ENCODE measurements at places on chromosomes 2 and 18.
A peak's percentile ranks its signal among the peaks of the same experiment; 100 is the strongest.

DNA sequence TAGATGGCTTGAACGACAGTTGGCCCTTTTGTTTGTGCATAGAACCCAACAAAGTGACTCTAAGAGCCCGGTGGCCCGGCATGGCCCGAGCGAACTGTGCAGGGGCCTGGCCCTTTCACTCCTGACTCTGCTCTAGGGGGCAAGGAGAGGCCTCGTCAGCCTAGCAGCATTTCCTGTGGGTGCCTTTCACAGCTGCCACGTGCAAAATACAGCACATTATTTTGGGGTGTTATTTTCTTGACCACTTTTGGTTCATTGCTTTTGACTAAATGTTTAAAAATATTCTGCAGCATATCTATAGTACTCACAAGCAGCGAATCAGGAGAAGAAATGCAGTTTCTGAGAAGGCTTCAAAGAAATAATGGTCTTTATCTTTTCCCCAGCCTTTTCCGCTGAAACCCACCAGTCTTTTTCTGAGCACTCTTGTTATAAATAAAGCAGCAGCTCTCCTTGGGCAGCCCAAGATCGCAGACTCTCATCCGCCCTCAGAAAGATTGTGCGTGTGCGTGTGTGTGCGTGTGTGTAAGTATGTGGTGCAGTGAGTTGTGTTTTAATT lies 31.3 kb downstream of the DGKD start:
- DNase-seq = no peak

GRCh38 chr2:9364791-9365497 lies 58.4 kb downstream of the ITGB1BP1 start:
- peak; percentile 9 for DNase-seq

DNA sequence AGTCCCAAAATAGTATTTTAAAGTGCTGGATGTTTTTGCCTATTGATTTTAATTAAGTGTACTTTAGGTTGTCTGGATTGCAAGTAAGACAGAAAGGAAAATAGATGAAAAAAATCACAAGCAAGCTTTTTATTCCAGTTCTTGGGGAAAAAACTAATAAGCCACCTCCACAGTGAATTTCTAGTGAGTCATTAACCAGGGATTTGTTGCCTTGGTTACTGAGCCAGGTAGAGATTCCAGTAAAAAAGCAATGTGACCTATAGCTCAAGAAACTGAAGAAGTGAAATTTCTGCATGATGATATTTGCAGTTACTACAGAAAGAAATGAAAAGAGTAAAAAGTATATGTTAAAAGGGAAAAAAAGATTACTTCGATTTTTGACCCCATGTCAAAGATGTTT lies 160.6 kb downstream of the METTL4 start:
- no peak for DNase-seq

GRCh38 chr2:206955253-206955652 lies 15.9 kb downstream of the CPO start:
- no peak for DNase-seq

GRCh38 chr2:25756536-25756935 lies 83.2 kb upstream of the DTNB start:
- DNase-seq = no peak

DNA sequence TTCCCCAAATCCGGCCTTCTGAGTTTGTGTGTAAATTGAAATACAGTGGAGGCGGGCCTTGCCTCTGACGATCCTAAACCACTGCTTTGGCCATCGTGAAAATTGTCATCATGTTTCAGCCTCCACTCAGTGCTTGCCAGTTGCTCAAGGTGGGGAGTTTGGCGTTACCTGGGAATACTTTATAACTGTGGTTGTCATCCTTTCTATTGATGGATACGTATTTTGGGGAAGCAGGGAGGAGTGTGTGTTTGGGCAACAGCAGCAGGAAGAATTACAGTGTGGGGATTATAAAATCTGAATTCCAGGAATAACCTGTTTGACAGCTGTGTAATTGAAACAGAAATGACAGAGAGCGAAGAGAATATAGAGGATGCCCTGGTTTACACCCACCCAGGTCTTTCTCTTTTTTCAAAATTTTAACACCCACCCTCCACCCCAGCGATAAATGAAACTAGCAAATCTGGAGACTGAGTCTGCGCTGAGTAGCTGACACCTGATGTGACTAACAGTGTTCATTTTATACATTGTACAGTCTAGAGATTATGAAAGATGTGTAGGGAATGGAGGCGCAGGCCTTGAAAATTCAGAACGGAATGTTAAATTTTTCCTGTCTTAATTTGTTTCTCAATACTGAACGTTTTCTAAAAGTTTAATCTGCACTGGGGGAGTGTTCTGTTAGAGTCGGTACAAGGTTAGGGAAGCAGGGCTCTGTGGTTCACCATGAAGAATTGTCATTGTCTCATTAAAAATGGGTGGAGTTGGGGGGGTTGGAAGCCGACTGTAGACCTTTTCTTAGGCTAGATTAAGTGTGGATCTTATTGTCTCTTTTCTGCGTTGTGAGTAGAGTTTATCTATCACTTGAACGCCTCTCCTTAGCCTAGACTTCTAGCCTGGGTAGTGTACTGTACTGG lies 1.6 kb downstream of the MAP4K4 start:
- peak; percentile 13 for DNase-seq

DNA sequence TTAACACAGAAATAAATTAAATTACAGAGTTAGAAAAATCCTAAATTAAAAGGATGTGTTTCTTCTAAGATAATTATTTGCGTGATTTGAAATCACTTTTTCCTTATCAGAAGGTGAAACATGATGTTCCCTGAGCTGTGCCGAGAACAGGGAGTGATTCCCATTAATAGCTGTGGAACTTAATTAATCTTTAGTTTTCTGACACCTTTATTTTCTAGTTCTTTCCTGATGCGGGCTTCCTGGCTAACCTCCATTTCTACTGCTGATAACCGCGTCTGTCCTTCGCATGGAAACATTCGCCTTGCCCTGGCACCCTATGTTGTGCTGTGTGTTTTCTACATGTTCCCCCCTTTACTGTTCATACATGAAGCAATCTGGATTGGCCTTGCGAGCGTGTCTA lies 172.9 kb downstream of the FAM210A start:
- no peak for DNase-seq

GRCh38 chr2:239241431-239241960 lies 159.3 kb downstream of the HDAC4 start:
- DNase-seq = no peak

GRCh38 chr18:12782521-12782920 lies 79.7 kb downstream of the PSMG2 start:
- DNase-seq = no peak

DNA sequence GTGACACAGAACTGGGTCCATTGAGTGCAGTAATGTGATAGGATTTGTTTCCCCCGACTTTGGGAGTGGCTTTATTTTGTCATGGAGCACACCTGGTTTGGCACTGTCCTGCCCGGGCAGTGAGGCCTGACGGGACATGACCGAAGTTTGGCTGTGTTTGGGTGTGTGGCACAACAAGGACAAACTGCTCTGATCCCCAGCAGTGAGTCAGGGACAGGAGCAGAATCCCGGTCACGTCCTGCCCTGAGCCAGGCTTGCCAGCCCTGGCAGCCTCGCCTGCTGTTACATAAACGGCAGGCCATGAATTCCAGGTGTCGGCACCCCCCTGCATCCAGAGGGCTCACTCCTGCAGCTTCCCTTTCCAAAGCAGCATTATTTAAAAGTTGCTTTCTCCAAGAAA lies 45.7 kb downstream of the IMPA2 start:
- no peak for DNase-seq

DNA sequence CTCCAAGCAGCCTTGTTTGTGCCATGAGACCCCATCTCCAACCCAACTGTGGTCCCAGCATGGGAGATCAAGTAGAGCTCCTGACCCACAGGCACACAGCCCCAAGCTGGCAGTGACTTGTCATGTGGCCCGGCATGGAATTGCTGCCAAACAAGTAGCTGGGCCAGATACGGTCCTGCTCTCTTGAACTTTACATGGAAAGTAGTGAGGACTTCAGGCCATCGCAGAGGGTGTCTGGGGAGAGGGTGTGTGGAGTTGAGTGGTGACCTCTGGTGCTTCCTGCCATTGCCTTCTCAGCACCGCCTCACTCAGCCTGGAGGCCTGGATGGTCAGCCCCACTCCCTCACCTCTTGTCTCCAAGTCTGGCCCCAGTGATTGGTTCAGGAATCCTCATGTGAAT lies 10.9 kb upstream of the SLC4A3 start:
- no peak for DNase-seq

DNA sequence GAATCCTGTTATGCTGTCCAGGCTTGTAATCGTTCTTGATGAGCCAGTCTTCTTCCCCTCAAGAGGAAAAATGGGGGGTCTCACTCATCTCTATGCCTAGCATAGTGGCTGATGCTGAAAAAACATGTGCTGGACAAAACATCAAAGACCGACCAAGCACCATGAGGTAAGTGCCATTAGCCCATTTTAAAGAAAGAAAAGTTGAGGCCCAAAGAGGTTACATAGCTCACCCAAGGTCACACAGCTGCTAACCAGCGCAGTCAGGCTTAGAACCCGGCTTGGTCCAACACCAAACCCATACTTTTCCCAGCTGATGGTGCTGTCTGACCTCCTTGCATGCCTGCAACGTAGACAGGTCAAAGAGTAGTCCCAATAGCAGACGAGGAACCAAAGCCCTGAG lies 156.4 kb downstream of the INHBB start:
- DNase-seq = no peak

DNA sequence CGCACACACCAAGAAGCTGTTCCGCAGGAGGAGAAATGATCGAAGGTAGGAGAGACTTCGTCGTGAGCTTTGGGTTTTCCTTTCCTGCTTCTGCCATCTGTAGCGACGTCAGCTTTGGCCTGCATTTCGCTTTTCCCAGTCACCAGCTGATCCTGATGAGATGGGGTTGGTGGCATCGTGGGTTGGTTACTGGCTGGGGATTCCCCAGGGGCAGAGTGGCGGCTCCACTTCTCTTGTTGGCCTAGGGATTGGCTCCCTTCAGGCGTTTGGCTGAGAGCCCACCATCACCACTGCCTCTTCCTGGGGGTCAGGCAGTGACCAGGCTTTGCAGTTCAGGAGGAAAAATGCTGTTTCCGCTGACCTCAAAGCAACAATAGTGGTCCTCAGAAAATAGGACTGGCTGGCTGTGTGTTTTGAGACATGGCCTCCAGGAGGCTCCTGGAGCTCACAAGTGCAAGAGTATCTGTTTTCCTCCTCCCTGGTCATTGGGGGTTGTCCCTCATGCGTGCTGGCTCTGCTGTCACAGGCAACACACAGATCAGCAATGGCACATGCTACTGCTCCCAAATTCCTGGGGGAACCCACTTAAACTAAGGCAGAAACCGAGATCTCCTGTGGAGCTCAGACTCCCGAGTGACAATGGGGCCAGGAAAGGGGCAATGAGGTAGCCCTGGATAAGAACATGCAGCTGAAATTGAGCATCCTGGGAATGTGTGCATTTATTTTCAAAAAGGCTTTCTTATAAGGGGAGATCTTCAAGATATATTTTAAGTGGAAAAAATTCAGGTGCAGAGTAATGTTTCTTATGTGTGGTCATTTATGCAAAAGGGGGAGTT lies 173.0 kb downstream of the CTIF start:
- peak; percentile 62 for DNase-seq

DNA sequence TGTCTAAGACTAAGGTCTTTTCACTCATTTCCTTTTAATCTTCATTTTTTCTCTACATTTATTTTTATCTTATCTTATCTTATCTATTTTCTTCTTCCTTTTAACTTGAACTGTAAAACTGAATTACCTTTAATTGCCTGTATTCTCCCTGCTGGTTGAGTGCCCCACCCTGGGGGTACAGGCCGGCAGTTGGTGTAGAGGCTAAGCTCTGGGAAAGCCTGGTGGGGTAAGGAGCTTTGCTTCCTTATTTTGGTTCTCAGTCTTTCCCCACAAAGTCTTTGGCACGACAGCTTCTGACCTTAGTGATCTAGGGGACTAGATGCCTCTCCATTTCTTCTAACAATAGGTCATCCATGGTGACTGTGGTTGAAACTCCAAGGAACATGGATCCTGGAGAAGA lies 26.8 kb upstream of the HAAO start:
- no peak for DNase-seq

DNA sequence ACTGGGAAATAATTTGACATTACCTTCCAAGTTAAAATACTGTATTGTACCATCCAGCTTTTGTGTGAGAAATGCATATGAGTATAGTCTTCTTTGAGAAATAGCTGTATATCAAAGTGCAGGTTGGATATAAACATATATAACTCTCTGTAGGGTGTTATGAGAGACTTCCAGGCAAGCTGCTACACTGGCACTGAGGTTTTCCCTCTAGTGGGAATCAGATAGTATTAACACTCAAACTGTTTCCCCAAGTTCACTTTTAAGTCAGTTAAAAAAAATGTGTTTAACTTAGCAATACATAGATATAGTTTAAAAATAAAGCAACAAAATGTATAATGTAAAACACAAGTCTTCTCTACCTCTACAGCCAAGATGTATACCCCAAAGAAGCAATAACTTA lies 368.4 kb upstream of the SLC8A1 start:
- no peak for DNase-seq

- DNase-seq = no peak
These were observed 158.6 kb downstream of the HNMT start for GRCh38 chr2:138122891-138123290.

- DNase-seq = no peak
These were observed 30.9 kb upstream of the EFEMP1 start for GRCh38 chr2:55954306-55955035.
